ENCODE measurements at places on chromosomes 5 and 9. TPM values are rescaled to one million over a fixed set of nuclear protein-coding genes. Genes with fewer than 3 reads are reported as not detected.

NR4A3 gene
- 3.7 TPM for total RNA-seq

SLC6A3 gene
- not detected for total RNA-seq

DNA sequence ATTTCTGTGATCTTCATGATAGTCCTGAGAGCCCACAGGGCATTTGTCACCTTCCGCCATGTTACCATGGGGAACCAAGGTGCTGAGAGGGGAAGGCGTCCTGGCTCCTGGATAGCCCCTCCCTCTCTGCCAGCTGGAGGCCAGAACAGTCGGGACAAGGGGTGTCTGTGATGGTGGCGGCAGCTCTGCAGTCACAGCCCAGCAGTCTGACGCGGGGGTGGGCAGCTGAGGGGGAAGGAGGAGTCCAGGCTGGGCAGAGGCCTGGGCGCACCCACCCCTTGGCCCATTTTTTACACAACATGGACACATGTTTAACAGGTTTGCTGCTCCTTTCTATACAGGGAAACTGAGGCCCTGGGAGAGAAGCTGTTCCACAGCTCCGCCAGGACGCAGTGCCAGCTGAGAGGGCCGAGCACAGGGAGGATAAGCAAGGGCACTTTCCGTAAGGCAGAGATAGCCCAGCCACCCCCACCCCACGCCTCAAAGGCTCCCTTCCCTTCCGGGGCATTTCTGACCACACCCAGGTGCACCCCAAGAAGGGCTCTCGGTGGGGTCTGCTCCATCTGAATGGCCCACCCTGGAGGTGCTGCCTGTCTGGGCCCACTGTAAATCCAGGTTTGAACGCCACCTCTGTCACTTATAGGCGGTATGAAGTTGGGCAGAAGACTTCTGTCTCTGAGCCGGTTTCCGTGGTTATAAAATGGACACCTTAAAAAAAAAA is 17.1 kb downstream of the LRRC8A start:
- DNase-seq: no peak

DNA sequence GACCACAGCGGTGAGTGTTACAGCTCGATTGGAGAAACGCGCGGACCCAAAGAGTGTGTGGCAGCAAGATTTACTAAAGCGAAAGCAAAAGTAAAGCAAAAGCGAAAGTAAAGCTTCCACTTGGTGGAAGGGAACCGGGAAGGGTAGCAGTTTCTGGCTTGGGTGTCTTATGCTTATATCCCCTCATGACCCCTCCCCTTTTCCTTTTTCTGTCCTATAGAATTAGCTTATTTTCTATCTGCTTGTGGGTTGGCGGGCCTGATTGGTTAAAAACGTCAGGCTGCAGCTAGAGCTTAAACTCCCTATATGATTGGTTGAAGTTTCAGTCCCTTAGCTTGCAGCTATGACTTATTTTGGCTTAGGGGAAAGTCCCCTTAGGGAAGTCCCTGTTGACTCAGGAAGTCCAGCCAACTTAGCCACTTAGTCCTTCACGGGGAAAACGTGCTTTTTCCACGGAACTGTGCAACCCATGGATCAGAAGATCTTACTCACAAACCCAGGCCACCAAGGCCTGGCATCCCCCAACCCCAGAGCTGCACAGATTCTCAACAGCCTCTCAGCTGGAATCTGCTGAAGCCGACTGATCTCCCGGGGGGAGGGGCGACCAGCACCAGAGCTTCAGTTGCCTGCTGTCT is 114.2 kb upstream of the ADAMTS16 start:
- DNase-seq: no peak

DNA sequence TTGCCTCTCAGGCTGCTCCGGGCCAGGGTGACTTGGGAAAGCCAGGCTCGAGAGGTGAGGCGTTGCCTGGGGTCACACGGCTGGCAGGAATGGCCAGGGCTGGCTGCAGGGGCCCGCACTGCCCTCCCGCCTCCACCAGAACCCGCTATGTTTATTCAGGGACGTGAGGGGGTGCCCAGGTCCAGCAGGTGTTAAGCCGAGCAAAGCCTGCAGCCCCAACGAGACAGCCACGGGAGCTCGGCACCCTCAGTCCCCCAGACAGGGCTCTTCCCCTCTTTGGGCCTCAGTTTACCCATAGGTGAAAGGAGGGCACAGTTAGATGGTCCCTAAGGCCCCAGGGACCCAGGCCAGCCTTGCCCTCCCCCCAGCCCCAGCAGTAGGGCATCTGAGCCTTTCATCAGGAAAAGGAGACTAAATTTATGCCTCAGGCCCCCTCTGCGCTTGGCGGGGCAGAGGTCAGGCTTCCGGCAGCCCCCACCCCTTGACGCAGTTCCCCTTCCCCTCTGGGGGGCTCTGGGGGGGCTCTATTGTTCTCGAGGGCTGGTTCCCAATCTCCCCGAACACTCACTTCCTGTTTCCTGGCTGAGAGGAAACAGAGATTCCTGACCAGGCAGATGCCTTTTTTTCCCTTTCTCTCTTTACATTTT is 7.1 kb upstream of the EGFL7 start:
- DNase-seq: no peak

NSG2 gene
- total RNA-seq: 942 TPM

- DNase-seq: no peak
Observed at GRCh38 chr5:72153551-72153950, 46.3 kb downstream of the MAP1B start.

RNF208 gene
- total RNA-seq: 0.82 TPM

PCDHGA11 gene
- 10.6 TPM for total RNA-seq

DNA sequence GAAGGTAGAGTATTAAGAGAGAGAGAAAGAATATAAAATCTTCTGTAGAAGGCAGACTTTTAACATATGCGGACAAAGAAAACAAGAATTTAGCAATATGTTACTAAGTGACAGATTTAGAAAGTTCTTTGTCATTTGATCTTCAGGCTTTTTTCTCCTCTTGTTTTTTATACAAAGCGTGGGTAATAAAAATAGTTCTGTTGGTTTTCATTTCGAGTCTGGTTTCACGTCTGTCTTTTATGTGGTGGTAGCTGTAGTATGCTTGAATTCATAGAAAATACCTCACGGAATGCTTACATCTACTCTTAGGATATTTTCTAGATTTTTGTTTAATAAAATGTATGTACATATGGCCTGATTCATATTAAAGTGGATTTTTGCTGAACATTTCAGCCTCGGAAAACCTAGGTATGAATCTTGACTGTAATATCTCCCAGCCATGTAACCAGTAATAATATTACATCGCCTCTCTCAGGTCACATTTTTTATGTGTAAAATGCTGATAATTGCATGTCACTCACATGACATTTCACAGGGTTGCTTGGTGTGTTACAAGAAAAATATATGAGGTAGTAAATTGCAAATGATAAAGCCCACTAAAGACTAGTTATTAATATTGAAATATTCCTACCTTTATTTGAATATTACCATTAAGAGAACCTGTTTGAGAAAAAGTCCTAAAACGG is 72.5 kb upstream of the TAF11L2 start:
- DNase-seq: no peak

MATR3 gene
- 810 TPM for total RNA-seq

SPATA31C1 gene
- total RNA-seq: not detected

DNA sequence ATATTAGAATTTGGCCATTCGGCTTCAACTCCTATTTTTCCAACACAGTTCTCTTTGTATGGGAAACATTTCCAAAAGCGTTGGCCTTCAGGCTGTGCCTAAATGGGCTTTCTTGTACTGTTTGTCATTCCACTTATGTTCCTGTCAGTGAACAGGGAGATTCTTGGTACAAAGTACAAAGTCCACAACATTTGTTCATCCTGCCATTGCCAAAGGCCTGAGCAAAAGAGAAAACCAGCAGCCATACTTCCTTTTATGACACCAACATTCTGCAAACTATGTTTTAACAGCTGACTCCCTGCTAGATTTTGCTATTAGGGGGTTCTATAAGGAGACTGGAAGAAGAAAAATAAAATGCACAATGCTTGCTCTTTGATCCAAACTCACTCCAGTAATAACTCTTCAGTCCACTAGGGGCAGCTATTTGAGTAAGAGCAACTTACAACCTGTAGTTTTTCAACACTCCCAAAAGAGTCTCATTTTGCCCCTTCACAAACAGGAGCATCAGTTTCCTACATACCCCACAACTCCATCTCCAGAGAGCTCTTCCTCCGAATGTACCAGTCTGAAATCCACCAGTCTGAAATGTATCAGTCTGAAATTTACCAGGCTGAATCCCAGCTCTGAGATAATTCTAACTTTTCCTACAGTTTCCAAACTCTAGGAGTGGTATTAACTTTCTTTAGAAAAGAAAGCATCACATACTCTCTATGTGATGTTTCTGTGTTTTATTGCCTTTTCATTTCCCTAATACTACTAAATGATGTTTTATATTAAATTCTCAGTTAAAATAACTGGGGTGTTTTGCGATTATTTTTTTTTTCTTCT is 693.8 kb downstream of the DNAH5 start:
- DNase-seq: no peak

DNA sequence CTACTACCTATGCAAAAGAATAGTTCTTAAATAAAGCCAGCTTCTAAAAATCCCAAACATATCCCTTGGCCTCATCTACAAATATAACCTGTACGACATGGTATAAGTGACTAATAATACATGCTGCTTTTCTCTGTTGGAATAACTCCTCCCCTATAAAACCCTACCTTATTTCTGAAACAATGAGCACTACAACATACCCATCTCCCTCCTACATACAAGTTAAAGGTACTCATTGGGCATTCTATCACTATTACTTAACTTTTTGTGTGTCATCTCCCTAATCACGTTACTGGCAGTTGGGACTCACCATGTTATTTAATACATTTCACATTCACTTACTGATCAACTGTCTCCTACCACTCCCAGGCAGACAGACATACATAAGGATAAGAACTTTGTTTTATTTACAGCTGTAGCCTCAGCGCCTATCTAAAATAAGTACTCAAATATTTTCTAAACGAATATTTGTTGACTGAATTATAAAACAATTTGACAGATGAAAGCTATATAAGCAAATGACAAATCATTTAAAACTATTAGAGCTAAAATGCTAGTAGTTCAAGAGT is 4.1 kb downstream of the CLK4 start:
- no peak for DNase-seq

- no peak for DNase-seq
Observed at GRCh38 chr5:89064054-89064453, 181.1 kb upstream of the MEF2C start.

IL13 gene
- total RNA-seq: not detected

- no peak for DNase-seq
Observed at GRCh38 chr9:93436655-93437407, 14.7 kb upstream of the FAM120A start.

- DNase-seq: peak; percentile 35
Observed at GRCh38 chr9:127360829-127361228, 36.1 kb upstream of the SLC2A8 start.

RIGI gene
- 6.9 TPM for total RNA-seq

DNA sequence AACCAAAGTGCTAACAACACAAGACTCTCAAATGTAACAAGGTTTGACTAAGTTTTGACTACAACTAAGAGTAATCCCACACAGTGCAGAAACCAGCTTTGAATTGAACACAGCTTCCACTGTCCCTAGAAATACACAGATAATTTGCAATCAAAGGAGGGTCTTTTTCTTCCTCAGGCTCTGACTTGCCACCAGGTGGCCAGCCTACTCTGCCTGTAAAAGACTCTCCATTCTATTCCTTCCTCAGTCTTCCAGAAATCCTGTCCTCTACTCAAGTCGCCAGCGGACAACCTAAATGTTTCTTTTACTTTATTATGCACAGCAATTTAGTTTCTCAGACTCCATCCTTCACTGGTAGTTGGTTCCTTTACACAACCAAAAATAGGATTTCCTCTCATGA is 32.2 kb upstream of the MCTP1 start:
- no peak for DNase-seq

- no peak for DNase-seq
Observed at GRCh38 chr5:72667708-72668107, 148.8 kb upstream of the TNPO1 start.

- no peak for DNase-seq
Observed at GRCh38 chr9:563200-563599, 278.3 kb upstream of the DMRT1 start.

- no peak for DNase-seq
Observed at GRCh38 chr9:120775859-120776258, 17.4 kb downstream of the FBXW2 start.

GRCh38 chr9:78121488-78121887 is 89.9 kb upstream of the GNAQ start:
- DNase-seq: no peak

TNFSF15 gene
- total RNA-seq: under 0.01 TPM

LCN15 gene
- not detected for total RNA-seq

GRCh38 chr5:145825751-145826180 is 9.4 kb downstream of the PRELID2 start:
- DNase-seq: no peak

GRCh38 chr5:132422720-132423437 is 53.4 kb downstream of the SLC22A5 start:
- no peak for DNase-seq

- DNase-seq: peak; percentile 1
Observed at GRCh38 chr5:108345541-108346171, 36.2 kb downstream of the FBXL17 start.

PTGS1 gene
- total RNA-seq: 0.41 TPM

SPINK7 gene
- total RNA-seq: not detected

Measured in frontal cortex (tissue), 4 donors.